ENCODE measurements at places on chromosomes 12 and 14.
A peak's percentile ranks its signal among the peaks of the same experiment; 100 is the strongest.

GRCh38 chr14:29926228-29926627 lies 1.4 kb downstream of the PRKD1 start:
- DNase-seq = no peak

GRCh38 chr12:131333621-131334440 lies 377.1 kb upstream of the SFSWAP start:
- DNase-seq = no peak

- no peak for DNase-seq
Observed at GRCh38 chr14:55482936-55483605, 42.7 kb upstream of the TBPL2 start.

- no peak for DNase-seq
Observed at GRCh38 chr12:29807129-29807528, 23.4 kb upstream of the TMTC1 start.

- peak; percentile 32 for DNase-seq
Observed at GRCh38 chr14:22380571-22381407, 208.2 kb downstream of the DAD1 start.

GRCh38 chr14:67515386-67516079 lies 17.6 kb upstream of the PLEKHH1 start:
- DNase-seq = peak; percentile 35

- no peak for DNase-seq
Observed at GRCh38 chr12:69464428-69464827, 5.8 kb upstream of the FRS2 start.

DNA sequence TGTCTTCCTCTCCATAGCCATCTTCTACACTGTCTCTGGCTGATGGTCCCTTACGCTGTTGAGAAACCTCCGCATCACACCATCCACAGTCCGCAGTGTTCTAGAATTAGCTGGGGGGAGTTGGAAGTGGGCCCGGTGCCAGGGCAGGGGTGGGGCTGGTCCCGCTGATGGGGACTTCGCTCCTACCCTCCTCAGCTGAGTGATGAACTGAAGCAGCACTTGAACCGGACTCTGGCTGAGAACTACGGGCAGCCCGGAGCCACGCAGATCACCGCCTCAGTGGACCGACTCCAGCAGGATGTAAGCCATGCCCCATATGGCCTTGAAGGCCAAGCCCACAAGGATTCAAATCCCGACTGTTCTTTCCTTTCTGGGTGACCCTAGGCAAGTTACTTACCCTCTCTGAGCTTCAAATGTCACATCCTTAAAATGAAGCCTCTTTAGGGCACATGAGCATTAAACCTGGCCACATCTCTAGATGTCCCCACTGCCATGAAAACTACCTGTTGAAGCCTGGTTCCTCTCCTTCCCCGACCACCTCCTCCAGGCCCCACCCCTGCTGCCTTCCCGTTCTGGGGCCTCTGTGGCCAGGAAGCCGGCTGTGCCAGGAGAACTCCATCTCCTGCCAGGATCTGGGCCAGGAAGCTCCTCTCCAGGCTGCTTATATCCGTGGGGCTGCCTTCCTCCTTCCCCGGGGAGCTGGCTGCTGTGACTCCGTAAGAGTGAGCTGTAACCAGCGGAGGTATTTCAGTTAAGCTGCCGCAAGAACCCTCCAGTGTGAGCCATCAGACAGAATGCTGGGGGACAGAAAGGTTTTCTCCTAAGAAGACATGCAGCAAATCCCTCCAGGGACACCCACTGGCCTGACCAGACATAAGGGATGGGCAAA lies 53.1 kb downstream of the TSPAN11 start:
- no peak for DNase-seq

- DNase-seq = no peak
Observed at GRCh38 chr12:8903646-8904045, 10.7 kb upstream of the PHC1 start.

- peak; percentile 2 for DNase-seq
Observed at GRCh38 chr14:82710267-82710841, 1176.7 kb upstream of the SEL1L start.

GRCh38 chr12:26032719-26033241 lies 74.3 kb downstream of the RASSF8 start:
- no peak for DNase-seq

DNA sequence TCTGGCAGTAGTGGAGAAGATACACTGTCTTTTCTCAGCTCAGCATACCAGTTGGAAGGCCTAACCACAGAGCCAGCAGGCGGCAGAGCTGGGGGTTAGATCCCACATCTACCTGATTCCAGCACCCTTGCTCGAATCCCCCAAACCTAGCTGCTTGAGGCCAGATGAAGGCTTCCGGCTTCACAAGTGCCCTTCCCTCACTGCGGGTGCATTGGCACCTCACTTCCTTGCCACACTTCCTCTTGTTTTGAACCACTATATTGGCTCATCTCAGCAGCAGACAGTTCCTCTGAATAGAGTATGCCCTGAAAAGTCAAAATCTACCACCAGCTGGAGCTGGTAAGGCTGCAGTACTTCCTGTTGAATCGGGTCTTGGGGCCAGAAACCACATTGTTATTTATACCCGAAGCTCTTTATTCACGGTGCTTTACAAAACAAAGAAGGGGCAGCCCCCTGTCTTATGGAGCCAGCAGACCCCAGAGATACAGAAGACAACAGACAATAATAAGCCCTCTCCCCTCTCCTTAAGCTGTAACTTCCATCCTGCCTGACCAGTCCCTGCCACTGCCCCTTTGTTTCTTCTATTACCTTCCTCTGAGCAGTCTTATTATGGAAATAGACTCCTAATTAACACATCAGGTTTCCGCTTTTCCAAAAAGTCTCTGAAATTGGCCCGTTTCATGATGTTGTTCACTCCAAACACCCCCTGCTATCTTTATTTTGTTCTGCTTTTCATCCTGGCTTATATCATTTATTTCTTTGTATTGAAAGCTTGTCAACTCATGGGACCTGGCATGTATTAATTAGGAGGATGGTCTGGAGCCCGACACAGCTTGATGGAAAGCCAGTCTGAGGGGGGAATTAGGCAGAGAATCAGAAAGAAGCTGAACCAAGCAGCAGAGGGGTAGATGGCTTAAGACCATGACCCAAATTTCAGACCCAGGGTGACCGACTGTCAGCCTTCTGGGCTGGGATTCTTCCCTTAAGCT lies 233.5 kb downstream of the EFCAB11 start:
- DNase-seq = no peak

DNA sequence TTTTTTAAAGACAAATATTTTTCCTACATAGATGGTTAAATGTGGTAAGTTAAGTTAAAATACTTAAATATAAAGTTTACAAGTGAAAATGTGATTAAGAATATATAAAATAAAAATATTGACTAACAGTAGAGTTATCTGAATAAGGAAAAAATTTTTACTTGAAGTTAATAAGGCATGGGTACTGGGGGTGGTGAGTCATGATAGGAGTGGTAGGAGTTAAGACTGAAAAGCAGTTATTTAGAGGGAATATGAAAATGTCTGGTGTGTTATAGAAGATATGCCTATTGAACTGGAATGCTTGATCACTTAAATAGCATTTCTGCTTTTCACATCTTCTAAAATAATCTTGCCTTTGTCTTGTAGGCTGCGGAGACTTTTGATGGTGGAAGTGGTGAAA lies 68.7 kb downstream of the CCDC91 start:
- DNase-seq = peak; percentile 1

- DNase-seq = no peak
Observed at GRCh38 chr14:98309591-98309990, 962.4 kb downstream of the BCL11B start.

GRCh38 chr14:63418020-63418419 lies 99.3 kb upstream of the GPHB5 start:
- DNase-seq = no peak

GRCh38 chr12:47422611-47423010 lies 283.2 kb downstream of the RPAP3 start:
- no peak for DNase-seq

GRCh38 chr14:94110552-94111181 lies at the start of gene IFI27:
IFI27 (plus strand) TSS chr14:94110736.
- peak; percentile 64 for DNase-seq

- DNase-seq = no peak
Observed at GRCh38 chr12:92019491-92020277, 126.0 kb downstream of the BTG1 start.

DNA sequence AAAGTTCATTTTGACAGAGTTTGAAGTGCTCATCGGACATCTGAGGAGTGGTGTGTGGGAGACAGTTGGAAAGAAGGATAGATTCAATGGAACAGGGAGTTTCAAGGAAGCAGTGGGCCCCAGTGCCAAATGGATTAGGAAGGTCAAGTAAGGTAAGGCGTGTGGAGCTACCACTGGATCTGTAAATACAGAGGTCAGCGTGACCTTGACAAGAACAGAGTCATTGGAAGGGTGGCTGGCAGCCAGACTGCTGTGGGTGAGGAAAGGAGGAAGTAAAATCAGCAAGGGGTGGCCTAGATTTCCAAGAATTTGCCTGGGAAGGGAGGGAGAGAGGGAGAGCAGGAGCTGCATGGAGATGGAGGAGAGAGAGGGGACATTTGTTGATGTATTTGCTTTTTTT lies 68.2 kb upstream of the IGF1 start:
- DNase-seq = no peak

- DNase-seq = peak; percentile 75
Observed at GRCh38 chr12:38904537-38905479, 583 bp downstream of the CPNE8 start.

DNA sequence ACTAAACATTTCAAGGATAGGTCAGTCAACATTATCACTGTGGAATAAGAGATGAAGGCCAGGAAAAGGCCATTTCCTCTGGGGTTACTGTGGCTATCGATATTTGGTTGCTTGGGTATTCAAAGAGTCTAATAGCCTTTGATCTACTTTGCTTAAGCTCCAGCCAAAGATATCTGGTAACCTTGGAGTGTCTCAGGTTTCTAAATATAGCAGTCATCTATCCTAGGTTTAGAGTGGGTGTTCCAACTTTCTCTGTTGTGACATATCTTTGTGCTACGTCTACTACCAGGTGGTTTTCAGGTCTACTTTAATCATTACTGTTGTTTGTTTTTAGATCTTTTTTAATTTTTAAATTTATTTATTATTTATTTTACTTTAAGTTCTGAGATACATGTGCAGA lies 42.4 kb downstream of the RDH12 start:
- DNase-seq = no peak

GRCh38 chr14:79248126-79248525 lies 963.2 kb downstream of the DIO2 start:
- no peak for DNase-seq

DNA sequence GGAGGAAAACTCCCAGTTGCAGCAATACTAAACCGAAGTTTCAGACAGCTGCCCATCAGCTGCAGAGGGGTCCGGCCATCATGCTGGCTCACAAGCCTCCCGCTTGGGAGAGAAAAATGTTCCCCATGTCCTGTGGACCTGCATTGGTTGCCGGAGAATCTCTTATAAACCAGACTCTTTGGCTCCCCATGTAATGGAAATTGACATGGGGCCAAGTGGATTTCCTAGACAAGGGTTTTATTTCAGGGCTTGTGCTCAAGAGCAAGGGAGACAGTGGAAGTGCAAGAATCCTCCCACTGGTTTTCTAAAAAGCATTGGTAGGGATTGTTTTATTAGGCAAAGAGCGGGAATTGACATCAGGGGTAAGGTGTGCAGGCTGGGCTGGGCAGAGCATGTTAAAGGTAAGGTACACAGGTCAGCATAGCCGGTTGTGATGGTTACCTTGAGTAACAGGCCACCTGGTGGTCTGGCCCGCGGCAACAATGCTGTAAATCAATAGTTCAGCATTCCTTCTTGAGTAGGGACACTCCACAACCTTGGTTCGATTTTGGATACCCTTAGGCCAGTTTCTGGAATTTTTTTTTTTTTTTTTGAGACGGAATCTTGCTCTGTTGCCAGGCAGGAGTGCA lies 135.4 kb downstream of the UNC79 start:
- no peak for DNase-seq

DNA sequence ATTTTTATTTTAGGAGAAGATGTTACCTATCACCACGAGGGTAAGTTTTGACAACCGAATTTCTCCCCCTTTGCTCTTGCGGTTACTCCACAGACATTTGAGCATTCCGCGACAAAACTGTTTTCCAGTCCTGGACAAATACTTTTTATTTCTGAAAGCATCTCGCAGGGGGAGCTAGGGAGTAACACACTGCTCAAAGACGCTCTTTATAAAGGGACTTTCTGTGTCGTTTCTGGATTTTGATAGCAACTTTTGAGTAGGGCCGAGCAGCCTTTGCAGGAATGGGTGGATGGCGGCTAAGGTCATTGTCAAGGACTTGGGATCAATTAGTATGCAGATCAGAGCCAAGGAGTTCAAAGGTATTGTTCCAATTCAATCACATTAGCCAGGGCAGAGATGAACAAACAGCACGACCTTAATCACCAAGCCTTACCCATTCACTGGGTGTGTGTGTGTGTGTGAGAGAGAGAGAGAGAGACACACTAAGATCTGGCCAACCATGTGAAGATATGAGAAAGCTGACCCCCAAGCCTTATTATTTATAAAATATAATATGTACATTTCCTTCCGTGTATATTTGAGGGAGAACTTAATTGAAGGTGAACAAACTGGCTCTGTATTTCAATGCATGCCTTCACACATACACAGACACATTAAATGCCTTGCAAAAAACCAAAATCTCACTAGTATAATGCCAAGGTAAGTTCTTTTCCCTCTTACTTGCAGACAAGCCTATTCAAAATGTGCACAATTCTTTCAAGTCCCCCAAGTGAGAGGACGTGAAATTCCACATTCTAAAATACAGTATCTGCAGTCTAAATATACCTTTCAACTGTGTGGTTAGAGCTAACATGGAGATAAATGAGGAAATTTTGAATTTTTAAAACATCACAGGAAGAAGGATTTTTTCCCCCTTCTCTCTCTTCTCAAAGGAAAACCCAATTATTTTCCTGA lies 613.8 kb downstream of the VRK1 start:
- DNase-seq = no peak

DNA sequence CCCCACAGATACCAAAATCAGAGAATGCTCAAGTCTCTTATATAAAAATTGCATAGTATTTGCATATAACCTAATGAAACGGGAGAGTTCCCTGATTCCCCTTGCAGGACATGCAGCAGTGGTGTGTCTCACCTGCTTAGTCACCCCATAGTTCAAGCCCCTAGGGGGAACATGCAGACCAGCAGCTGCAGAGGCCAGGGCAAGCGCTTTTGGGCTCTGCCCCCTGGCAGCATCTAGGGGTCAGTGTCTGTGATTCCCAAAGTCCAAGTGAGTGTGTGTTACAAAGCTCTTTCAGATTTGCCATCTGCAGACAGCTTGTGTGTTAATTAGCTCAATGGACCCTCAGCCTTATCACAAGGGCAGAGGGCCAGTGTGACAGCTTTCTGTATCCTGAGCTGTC lies 110.1 kb downstream of the DNAI7 start:
- no peak for DNase-seq

- no peak for DNase-seq
Observed at GRCh38 chr14:101350021-101350420, 211.3 kb upstream of the DIO3 start.

DNA sequence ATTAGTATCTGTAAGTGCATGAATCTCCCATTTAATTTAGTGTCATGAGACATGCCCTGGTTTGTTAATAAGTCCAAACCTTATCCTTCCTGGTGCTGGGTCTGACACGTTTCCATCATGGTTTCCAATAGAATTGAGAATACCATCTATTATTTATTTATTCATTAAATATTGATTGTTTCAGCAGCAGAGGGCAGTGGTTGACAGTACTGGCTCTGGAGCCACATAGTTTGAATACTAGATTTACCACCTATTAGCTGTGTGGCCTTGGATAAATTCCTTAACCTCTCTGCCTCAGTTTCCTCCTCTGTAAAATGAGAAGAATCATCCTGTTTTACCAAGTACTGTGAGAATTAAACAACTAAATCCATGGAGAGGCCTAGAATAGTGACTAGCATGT lies 941 bp upstream of the STAB2 start:
- DNase-seq = no peak
